ENCODE measurements at places on chromosomes 2 and 18.

DNA sequence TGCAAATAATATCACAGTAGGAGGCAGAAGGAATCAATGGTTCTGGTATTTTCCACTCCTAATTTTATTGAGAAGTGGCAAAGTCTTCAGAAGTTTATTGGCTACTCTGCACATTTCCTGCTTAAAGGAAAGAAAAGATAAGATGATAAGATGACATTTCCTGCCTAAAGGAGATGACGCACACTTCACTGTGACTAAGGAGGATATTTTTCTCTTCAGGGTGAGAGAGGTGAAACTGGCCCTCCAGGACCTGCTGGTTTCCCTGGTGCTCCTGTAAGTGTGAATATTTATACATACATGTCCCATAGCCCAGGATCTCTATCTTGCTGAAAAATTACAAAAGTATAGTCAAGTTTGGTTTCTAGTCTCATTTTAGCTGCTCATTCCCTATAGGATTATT lies 27.9 kb downstream of the COL3A1 start:
- DNase-seq, result no peak

DNA sequence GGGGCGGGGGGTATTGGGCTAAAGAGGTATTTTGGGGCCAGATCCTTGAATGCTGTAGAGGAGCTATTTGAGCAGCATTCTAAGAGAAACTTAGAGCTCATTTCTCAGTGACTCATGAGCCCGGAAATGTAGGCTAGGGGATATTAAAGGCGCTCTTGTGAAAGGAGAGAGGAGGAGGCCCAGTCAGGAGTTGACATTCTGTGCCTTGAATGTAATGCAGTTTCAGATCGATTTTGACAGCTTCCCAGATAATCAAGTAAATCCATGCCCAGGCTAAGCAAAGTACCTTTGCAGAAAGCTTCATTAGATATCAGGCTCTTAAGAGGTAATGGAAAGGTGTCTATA lies 1.5 kb downstream of the CAB39 start:
- no peak for DNase-seq

DNA sequence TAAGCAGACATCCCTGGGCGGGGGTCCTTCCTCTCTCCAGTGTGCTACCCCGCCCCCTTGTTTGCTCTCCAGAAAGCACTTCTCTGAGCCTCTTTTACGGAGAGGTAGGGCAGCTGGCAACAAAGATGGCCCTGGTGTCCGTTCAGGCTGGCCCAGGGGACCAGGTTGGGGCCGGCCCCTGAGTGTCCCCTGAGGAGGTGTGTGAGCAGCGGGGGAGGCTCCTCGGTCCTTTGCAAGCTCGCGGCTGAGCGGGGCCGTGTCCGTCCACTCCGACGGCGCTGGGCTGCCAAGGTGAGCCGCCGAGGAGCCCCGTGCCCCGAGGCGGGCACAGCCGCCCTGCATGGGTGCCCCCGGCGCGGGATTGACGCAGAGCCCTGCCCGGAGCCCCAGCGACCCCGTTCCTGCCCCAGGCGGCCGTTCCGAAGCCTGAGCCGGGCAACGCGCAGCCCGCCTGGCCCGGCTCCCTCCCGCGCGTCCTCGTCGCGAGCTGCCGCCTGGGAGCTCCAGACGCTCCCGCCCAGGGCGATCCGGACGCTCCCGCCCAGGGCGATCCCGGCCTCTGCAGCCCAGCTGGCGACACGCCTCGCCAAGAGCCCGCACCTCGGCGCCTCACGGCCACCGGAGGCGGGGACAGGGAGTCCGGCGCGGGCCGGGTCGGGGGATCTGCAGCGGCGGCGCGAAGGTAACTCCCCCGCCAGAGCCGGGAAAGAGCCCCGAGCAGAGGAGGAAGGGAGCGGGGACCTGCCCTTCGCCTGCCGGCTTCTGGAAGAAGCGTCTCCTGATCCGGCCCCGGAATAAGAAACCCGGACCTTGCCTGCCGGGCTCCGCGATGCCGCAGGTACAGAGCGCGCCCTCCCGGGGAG lies at the start of gene PROKR1:
Gene PROKR1 (plus strand): TSS at position 569 of the 863 bp plus-strand sequence. CDS start 2,243 bp downstream, outside the sequence.
- no peak for DNase-seq

DNA sequence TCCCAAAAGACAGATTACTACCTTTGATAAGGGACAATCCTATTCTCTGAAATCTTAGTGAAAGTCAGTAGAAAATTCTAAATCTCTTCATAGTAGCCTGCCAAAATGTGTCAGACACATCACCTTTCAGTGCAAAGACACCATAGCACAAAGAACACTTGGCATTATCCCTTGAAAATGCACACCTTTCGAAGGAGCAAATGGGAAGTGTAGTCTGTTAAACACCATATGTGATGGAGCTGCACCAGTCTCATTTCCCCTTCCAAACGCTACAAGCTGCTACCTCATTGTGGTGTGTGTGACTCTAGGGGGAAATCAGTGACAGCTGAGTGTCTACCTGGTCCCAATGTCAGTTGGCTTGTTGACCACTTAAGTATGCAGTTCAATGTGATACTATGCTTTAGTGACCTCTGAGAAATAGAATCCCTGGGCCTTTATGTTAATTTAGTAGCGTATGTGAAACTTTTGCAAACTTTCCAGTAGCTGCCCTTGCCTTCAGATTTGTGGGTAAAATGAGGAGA lies 551.7 kb downstream of the ARHGAP15 start:
- DNase-seq, result no peak

DNA sequence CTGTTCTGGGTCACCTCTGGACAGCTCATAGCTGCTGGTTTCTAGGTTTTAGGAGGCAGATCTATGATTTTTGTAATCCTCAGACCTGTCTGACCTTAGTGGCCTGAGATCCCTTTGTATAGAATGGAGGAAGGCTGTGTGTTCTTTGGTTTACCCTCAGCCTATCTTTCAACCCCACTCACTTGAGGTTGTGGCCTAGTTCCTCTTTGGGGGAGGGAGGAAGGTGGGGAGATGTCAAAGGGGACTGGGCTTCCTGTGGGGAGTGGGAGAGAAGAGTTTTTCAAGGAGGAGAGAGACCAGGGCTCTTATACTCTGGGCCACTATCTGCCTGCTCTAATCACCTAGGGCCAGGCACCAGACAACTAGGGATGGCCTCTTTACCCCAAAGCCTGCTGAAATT lies 28.5 kb downstream of the SEMA4F start:
- DNase-seq, result no peak

DNA sequence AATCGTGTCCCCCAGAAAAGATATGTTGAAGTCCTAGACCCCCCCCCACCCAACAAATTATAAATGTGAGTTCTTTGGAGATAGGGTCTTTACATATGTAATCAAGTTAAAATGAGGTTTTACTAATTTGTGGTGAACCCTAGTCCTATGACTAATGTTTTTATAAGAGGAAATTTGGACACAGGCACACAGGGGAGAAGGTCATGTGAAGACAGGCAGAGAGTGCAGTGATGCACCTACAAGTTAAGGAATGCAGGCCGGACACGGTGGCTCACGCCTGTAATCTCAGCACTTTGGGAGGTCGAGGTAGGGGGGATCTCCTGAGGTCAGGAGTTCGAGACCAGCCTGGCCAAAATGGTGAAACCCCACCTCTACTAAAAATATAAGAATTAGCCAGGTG lies 5.8 kb upstream of the PMAIP1 start:
- DNase-seq, result no peak

GRCh38 chr2:229910147-229910831 lies 11.5 kb downstream of the TRIP12 start:
- DNase-seq, result no peak
